ENCODE measurements at places on chromosomes 7 and 10.

- DNase-seq, result no peak
These were observed 3.1 kb downstream of the ABHD11 start for GRCh38 chr7:73735528-73735905.

DNA sequence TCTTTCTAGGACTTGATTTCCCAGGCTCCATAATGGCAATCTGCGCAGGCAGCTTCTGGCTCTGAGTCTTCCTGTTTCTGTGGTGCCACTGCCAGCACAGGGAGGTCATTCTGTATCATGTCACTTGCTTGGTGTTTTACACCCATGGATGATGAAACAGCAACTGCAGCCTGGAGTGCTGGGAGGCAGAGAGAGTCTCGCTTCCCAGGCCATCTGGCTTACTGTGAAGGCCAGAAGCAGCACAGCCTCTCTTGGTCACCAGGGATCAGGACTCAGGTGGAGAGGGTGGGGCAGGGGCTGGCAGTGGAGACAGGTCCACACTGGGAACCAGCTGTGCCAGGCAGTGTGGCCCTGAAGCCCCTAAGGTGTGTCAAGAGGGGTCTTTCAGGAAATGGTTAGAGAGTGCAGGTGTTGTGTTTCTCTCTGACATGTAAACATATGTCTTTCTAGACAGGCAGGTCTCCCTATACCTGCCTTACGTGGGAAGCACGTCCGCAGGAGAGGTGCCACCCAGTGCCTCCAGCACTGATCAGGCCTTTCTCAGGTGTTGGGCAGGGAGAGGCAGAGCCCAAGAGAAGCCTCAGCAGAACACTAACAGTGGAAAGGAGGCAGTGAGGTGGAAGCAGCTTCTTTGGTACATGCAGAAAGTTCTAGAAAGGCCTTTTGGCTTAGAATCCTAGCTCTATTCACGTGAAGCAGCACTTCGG is 71.4 kb downstream of the INSIG1 start:
- no peak for DNase-seq

GRCh38 chr7:122309421-122309820 is 4.9 kb upstream of the FEZF1 start:
- no peak for DNase-seq

DNA sequence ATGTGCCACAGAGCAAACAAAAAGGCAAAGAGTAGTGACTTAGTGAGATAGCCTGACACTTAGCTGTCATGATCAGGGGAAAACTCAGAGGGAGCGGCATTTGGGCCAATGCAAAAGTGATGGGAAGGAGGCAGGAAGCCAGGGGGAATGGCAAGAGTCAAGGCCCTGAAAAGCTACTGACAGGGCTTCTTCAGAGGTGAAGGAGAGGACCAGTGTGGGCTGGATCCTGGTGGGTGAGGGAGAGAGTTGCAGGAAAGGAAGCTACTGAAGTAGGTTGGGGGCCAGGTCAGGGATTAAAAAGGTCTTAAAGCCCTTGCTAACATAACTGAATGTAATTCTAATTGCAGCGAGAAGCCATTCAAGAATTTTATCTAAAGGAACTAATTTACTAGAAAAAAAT is 117.0 kb downstream of the AASS start:
- no peak for DNase-seq

DNA sequence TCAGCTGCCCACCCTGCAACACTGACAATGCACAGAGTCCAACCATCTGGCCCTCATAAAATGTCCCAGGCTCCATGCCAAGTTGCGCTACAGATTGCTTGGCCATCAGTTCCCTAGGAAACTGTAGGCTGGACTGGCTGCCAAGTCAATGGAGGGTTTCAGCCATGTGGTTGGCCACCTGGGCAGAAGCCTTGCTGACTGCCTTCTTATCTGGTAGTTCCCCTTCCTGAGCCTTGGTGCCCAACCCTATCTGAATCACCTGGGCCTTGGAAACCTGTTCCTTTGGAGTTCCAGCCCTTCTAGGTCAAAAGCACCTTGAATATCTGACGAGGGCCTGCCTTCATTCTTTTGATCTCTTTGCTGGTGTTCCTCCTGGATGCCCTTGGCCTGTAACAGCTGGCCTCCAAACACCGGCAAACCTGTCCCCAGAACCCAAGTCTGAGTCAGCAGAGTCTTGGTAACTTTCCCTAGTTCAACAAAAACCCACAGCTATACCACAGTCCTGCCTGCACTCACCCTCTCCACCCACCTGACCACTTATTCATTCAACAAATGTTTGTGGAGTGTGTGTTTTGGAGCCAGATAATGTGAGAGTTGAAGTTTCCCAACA is 37.4 kb upstream of the KDM7A start:
- no peak for DNase-seq

- peak; percentile 14 for DNase-seq
These were observed 54.5 kb upstream of the OPALIN start for GRCh38 chr10:96413151-96413787.

GRCh38 chr7:24657980-24658379 is 84.7 kb downstream of the PALS2 start:
- no peak for DNase-seq

DNA sequence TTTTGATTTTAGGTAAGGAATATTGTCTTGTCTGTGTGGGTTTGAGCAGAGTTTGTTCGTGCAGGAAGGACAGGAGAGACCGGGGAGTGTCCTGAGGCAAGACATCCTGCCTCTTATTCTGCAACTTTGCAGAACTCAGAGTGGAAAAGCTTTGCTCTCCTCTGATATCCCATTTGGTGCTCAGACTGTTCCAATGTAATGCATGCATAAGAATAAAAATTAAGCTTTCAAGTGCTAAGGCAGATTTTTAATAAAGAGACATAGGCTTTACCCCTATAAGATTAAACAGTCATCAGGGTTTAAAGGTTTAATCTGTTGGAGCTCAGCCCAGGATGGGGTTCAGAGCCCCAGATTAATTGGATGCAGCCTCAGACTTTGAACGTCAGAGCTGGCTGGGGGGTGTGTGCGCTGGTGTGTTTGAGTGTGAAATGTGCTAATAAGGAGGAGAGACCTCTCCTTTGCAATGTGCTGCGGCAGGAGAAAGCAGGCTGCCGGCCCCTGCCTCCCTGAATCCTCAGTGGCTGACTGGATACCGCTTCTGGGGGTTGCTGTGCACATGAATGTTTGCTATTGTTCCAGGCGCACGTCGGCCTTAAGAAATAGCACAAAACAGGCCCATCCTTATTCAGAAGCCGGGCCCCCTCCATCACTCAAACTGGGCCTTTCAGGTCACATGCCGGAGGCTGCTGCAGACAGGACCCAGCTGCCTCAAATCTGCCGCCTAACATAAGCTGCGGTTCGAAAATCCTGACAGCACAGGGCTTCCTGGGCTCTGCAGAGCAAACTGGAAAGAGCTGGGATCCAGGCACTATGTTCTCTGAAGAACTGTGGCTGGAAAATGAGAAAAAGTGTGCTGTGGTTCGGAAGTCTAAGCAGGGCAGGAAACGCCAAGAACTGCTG is 84.1 kb upstream of the PRR15 start:
- DNase-seq, result peak; percentile 19

DNA sequence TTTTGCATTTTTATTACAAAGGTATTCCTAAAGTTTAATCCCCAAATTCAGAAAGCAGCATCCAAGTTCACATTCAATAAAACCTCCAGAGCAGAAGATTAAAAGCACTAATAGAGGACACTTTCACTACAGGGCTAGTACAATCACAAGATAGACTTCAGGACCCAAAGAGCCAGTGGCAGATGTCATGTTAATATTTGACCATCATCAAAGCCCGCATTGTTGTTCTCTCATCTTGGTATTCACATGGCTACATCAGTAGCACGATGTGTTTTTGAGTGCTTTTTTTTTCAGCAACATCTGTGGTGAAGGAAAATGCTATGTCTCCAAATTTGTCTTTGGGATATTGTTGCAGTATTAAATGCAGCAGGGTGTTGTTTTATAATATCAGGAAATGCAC is 134.3 kb downstream of the ARL4A start:
- DNase-seq, result no peak

GRCh38 chr10:101444058-101444898 is 90.3 kb downstream of the BTRC start:
- DNase-seq, result no peak

DNA sequence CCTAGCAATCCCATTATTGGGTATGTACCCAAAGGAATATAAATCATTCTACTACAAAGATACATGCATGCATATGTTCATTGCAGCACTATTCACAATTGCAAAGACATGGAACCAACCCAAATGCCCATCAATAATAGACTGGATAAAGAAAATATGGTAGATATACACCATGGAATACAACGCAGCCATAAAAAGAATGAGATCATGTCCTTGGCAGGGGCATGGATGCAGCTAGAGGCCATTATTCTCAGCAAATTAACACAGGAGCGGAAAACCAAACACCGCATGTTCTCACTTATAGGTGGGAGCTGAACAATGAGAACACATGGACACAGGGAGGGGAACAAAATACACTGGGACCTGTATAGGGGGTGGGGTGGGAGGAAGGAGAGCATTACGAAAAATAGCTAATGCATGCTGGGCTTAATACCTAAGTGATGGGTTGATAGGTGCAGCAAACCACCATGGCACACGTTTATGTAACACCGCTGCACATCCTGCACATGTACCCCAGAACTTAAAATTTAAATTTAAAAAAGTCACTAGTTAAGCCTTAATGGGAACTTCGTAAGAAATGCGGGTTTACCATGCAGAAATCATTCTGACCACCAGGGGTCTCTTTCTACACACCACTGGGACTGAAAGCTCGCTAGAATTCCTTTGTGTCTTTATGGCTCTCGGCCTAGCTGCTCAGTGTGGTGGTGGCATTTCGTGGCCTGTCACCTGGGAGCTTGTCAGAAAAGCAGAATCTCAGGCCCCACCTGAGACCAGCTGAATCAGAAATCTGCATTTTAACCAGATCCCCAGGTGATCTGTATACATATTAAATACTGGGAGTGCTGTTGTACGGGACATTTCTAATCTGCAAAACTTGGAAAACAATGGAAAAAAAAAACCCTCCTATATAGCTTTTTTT is 9.5 kb downstream of the ANKRD1 start:
- peak; percentile 71 for DNase-seq

DNA sequence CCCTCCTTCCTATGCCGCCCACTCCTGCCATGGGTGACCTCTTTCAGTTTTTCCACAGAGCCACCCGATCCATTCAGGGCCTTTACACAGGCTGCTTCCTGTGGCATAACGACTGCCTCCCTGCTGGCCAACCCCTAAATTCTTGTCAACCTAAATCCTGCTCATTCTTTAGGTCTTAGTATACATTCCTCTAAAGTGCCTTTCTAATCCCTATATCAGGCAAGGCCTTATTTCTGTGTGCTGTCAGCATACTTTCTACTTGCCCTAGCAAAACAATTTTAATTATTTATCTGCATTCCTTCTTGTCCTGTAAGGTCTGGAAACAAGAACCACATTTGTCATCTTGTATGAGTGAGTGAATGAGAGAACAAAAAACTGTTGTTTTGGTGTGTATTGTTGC is 132.4 kb downstream of the DNAH11 start:
- no peak for DNase-seq

GRCh38 chr7:158001621-158002320 is 585.9 kb downstream of the PTPRN2 start:
- peak; percentile 43 for DNase-seq
